Ovary (tissue), 10 donors: ENCODE measurements at places on chromosomes 11 and 22. TPM values are rescaled to one million over a fixed set of nuclear protein-coding genes. Genes with fewer than 3 reads are reported as not detected.
A peak's percentile ranks its signal among the peaks of the same experiment; 100 is the strongest.

MS4A5 gene
- not detected for total RNA-seq

DNA sequence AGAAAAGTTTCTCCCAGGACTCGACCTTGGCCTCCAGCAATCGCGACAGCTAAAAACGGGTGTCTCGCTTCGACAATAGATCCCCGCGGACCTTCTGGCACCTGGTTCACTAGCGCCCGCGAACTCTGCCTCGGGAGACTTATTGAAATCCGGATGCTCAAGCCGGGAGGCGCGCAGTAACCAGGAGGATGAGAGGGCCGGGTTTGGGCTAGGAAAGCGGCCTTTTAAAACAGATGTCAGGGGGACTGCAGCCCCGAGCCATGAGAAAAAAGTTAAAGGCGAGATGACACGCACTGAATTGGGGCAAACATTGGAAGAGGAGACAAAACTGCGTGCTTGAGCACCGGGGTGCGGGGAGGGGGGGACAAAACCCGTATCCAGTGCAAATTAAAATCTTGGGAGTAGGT, 637 bp upstream of the ZBTB16 start:
- DNase-seq = peak; percentile 64

TRIM49 gene
- not detected for total RNA-seq

CPT1B gene
- total RNA-seq = 5.4 TPM
